ENCODE measurements at places on chromosomes 11 and 22. TPM values are rescaled to one million over a fixed set of nuclear protein-coding genes. Genes with fewer than 3 reads are reported as not detected.

DNA sequence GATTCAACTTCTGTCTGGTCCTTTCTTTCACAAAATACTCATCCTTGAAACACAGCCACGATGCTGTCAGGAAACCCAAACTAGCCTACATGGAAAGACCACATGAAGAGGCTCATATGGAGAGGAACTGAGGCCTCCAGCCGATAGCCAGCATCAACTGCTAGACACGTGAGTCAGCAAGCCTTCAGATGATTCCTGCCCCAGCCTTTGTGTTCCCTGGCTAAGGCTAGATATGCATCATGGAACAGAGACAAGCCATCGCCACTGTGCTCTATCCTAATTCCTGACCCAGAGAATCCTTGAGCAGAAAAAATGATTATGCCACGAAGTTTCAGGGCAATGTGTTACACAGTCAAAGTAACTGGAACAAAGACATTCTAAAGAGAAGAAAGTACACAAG, 75.5 kb downstream of the ENTHD1 start:
- no peaks in the 10 kb centered on the region for H3K27me3 ChIP-seq
- H3K27ac ChIP-seq = no peak overlapping the region
- H3K4me1 ChIP-seq = no peaks in the 10 kb centered on the region
- no peak overlapping the region for H3K4me3 ChIP-seq

RAPSN gene
- polyA plus RNA-seq = 0.28 TPM

DNA sequence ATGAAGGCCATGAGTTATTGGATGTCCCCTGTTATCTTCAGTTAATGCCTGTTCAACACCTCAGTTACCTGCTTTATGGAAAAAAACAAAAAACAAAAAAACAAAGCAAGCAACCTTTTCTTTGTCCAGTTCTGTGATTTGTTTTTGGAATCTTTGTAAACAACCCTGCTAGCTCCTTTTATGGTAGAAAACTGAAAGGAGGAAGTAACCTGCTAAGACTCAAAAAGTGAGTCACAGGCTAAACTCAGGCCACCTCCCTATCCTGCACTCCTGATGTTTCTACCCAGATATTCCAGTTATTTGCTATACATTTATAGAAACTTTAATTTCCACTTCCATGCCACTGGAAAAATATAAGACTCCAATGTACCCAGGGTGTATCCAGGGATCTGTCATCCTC, 20.6 kb upstream of the TLCD5 start:
- H3K36me3 ChIP-seq = no peaks in the 10 kb centered on the region
- no peak overlapping the region for H3K27ac ChIP-seq
- H3K4me1 ChIP-seq = no peaks in the 10 kb centered on the region
- no peak overlapping the region for H3K4me3 ChIP-seq
- H3K27me3 ChIP-seq = no peaks in the 10 kb centered on the region
- DNase-seq = no peak

GRCh38 chr11:111766834-111767142, 599 bp upstream of the PPP2R1B start:
- H3K36me3 ChIP-seq = peaks cover 4% of the 10 kb centered on the region
- H3K4me1 ChIP-seq = peaks cover 4% of the 10 kb centered on the region

- no peak overlapping the region for H3K4me3 ChIP-seq
- H3K4me1 ChIP-seq = no peaks in the 10 kb centered on the region
- no peak for DNase-seq
- no peaks in the 10 kb centered on the region for H3K36me3 ChIP-seq
- no peak overlapping the region for H3K27ac ChIP-seq
These were observed 34.5 kb upstream of the PAMR1 start for GRCh38 chr11:35559949-35560348.

HORMAD2 gene
- polyA plus RNA-seq = not detected

DNA sequence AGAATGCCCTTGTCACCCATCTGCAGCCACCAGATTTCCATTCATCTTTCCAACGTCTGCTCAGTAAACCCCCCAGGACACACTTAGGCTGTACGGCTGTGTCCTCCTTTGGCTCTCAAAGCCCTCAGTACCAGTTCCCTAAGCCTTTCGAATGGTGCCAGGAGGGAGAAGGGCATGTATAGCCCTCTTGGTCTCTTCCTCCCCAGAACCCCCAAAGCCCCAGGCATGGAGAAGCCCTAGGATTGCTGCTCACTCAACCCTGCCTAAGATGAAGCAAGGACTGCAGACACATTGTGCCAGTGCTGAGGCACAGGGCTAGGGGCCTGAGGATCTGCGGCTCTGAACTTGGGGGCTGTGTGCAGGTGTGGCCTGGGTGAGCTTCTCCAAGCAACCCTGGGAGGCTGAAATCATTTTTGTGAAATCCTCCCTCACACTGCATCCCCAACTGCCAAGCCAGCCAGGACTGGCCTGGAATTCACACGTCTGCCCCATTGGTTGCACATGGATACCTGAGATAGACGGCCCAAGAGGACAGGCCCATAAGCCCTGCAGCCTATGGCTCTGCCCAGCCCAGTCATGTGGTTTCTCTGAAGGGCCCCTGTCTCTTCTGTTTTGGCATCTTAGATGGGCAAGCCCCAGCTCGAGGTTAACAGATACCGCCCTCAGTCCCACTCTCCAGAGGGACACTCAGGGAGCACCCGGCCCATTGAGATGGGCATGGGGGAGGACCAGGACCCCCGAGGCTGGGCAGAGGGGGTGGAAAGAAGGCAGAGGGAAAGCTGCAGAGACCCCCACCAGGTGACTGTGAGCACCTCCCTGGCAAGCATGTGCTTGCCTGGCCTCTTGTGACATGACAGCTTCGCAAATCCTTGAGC, 34.0 kb downstream of the KCNQ1OT1 start:
- peak; percentile 53 for DNase-seq
- H3K27ac ChIP-seq = no peak overlapping the region
- no peaks in the 10 kb centered on the region for H3K4me1 ChIP-seq
- no peak overlapping the region for H3K4me3 ChIP-seq
- no peaks in the 10 kb centered on the region for H3K27me3 ChIP-seq
- H3K36me3 ChIP-seq = peaks cover 5% of the 10 kb centered on the region

- H3K27ac ChIP-seq = no peak overlapping the region
- H3K36me3 ChIP-seq = peaks cover 4% of the 10 kb centered on the region
- H3K4me3 ChIP-seq = no peak overlapping the region
- DNase-seq = no peak
- no peaks in the 10 kb centered on the region for H3K27me3 ChIP-seq
These were observed 14.7 kb downstream of the TNKS1BP1 start for GRCh38 chr11:57310091-57310490.

NCF4 gene
- 4.7 TPM for polyA plus RNA-seq

- DNase-seq = no peak
- H3K27me3 ChIP-seq = no peaks in the 10 kb centered on the region
- H3K4me3 ChIP-seq = no peak overlapping the region
- H3K27ac ChIP-seq = no peak overlapping the region
These were observed 40.9 kb downstream of the DGCR2 start for GRCh38 chr22:19081351-19081750.

- no peak overlapping the region for H3K27ac ChIP-seq
- DNase-seq = no peak
- no peaks in the 10 kb centered on the region for H3K27me3 ChIP-seq
- no peak overlapping the region for H3K4me3 ChIP-seq
- H3K36me3 ChIP-seq = no peaks in the 10 kb centered on the region
These were observed 31.0 kb upstream of the BIRC3 start for GRCh38 chr11:102286292-102286691.

DNA sequence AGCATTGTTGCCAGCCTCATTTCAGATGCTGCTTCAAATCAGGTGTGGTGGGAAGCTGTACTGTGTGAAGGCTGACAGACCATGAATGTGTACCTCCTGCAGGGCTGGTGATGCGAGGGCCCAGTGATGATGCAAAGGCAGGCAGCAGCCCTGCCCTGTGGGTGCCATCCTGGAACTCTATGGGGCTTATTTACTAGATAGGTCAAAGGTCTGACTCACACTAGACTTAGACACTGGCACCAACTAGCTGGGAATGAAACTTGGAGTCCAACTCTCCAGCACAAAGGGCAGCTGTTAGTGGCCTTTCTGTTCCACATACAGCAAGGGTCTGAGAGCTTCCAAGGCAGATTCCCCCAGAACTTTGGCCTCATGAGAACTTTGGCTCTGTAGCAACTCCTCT, 138.4 kb downstream of the TTC17 start:
- H3K36me3 ChIP-seq = no peaks in the 10 kb centered on the region
- no peaks in the 10 kb centered on the region for H3K27me3 ChIP-seq
- H3K4me3 ChIP-seq = no peak overlapping the region
- DNase-seq = no peak
- H3K4me1 ChIP-seq = no peaks in the 10 kb centered on the region

GRCh38 chr11:6402561-6402981, 12.3 kb downstream of the SMPD1 start:
- H3K36me3 ChIP-seq = no peaks in the 10 kb centered on the region
- H3K27ac ChIP-seq = no peak overlapping the region
- H3K4me1 ChIP-seq = peaks cover 9% of the 10 kb centered on the region
- no peak for DNase-seq
- no peaks in the 10 kb centered on the region for H3K27me3 ChIP-seq
